ENCODE measurements at places on chromosomes 7 and 10.

GRCh38 chr10:1110674-1111119 is 54.5 kb downstream of the WDR37 start:
- no peak for DNase-seq

GRCh38 chr7:95916573-95917297 is 144.4 kb downstream of the DYNC1I1 start:
- peak; percentile 53 for DNase-seq

DNA sequence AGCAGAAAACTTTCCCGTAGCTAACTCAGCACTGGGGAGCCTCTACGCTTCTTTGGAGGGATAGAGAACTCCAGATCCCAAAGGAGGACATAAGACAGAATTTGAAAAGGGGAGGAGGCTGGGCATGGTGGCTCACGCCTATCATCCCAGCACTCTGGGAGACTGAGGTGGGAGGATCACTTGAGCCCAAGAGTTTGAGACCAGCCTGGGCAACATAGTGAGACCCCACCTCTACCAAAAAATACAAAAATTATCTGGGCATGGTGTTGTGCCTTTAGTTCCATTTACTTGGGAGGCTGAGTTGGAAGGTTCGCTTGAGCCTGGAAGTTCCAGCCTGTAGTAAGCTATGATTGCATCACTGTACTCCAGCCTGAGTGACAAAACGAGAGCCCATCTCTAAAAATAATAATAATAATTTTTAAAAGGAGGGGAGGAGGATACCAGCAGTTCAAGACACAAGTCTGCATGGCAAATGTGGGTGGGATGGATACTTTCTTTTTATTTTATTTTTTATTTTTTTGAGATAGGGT is 165.9 kb upstream of the SH2B2 start:
- DNase-seq, result no peak

- DNase-seq, result no peak
These were observed 12.4 kb downstream of the KLF6 start for GRCh38 chr10:3772361-3773171.

DNA sequence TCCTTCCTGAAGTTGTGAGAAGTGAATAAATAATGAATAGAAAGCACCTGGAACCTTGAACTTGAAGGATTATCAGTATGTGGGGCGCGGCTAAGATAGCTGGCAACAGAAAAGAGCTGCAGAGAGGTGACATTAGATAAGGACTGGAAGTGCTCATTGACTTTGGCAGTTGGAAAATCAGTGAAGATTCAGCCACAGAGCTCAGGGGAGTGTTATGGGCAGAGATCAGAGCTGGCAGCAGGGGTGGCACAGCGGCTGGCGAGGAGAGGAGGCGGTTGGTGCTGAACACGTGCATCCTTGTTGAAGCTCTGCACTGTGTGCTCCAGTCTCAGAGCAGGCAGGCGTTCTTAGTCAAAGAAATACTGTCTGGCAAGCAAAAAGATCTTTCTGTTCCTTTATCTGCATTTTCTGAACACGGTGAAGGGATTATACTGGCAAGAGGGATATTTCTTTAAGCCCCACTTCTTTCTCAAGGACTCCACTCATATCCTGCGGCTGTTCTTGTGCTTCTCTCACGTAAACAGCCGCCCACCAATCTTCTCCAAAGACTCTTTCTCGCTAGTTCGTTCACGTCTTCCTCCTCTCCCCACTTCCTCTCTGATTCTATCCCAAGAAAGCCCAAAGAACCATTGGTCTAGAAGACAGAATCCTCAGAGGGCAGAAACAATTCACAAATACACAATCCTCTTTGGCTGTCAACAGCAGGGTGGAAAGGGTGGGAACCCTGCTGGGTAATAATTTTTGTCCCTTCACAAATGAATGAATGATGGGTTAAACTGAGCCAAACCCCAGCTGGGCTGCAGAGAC is 38.6 kb upstream of the ADD3 start:
- no peak for DNase-seq
